ENCODE measurements at places on chromosomes 6 and 20. TPM values are rescaled to one million over a fixed set of nuclear protein-coding genes. Genes with fewer than 3 reads are reported as not detected.
A peak's percentile ranks its signal among the peaks of the same experiment; 100 is the strongest.

DNA sequence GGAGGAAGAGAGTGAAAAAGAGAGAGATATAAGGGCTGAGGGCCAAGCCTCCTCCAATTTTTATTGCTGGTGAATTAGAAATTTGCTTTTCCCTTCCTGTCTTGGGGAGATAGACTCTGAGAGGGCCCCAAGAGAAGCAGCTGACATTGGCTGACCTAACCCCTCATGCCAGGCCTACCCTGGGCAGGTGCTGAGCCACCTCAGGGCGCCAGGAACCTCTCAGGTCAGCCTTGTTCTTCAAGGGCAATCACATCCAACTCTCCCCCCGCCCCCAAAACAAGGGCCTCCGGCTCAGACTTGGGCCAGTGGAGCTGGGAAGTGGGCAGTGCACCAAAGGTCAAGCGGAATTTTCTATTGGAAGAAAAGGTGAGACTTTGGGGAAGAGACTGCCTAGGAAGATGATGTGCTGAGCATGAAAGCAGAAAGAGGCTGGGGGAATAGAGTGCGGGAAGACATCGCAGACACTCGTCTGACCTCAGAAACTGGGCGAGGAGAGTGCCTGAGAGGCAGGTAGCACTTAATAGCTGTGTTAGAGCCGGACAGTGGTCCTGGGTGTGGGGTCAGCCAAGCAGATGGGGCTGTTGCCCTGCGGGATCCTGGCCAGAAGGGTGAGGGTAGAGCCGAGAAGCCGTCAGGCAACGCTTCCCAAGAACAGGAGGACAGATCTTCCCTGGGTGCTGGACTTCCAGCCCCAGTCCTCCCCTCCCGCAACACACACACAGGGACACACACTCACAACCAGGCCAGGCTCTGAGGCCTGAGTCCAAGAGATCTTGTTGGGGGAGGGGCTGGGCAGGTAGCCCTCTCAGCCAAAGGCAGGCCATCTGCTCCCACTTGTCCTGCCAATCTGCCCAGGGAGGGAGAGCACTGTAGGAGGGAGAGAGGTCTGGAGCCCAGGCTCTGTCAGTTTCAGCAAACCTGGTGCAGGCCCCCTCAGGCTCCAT lies 3.7 kb upstream of the FASTKD5 start:
- peaks cover 15% of the 10 kb centered on the region for H3K4me1 ChIP-seq
- H3K27ac ChIP-seq = no peak overlapping the region
- DNase-seq = no peak
- no peak overlapping the region for H3K4me3 ChIP-seq
- peaks cover 7% of the 10 kb centered on the region for H3K27me3 ChIP-seq
- no peaks in the 10 kb centered on the region for H3K36me3 ChIP-seq

DNA sequence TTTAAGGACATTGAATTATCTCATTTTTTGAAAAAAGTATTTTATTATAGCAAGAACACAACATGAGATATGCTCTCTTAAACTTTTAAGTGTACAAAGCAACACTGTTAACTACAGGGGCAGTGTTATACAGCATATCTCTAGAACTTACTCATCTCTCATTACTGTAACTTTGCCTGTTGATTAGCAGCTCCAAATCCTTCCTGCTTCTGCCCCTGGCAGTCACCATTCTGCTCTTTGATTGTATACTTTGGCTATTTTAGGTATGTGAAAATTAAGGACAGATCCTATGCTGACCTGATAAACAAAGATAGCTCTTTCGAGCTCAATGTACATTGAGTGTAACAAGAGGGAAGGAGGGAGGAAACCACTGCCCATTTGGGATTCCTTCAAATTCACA lies 1349.8 kb upstream of the GJE1 start:
- no peak overlapping the region for H3K27ac ChIP-seq
- H3K4me1 ChIP-seq = no peaks in the 10 kb centered on the region
- no peaks in the 10 kb centered on the region for H3K36me3 ChIP-seq
- H3K4me3 ChIP-seq = no peak overlapping the region
- DNase-seq = no peak

DNA sequence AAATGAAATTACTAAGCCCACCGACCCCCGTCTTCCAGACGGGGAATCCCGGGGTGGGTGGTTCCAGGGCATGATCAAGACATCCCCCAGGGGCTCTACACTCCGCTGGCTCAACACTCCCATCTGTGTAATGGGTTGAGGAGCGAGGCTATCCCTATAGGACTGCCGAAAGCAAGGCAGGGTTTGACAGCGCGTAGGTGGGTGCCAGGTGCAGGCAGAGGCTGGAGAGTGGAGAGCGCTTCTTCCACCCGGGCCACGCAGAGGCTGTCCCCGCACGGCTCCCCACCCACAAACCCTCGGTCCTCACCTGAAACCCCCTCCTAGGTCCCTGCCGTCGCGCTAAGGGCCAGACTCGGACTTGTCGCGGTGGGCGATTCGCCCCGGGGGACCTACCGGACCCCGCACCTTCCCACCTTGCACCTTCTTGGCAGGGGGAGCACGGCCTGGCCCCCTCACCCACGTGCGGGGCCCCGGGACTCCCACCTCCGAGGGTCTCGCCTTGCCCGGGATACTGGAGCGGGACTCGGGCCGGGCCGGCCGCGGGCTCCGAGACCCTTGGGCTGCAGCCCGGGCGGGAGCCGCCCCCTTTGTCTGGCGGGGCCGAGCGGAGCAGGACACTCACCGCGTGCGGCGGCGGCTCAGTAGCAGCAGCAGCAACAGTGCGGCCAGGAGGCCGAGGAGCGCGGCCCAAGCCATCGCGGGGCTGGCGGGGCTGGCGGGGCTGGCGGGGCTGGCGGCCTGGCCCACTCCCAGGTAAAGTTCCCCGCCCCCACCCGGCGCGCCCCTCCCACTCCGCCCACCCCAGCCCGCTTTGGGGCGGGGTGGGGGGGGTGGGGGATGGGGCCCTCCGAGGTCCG lies at the start of gene PTGIS:
TSS of gene PTGIS (minus strand) at position 717 of the 857 bp plus-strand sequence. CDS start at position 696, 21 bp downstream.
- no peak within 1 kb of the TSS for H3K27ac ChIP-seq
- H3K36me3 ChIP-seq = no peaks in the 10 kb centered on the region
- peaks cover 34% of the 10 kb centered on the region for H3K27me3 ChIP-seq
- H3K4me3 ChIP-seq = no peak within 1 kb of the TSS
- no peak for DNase-seq

- H3K27me3 ChIP-seq = no peaks in the 10 kb centered on the region
- H3K36me3 ChIP-seq = no peaks in the 10 kb centered on the region
- no peak overlapping the region for H3K27ac ChIP-seq
- H3K4me1 ChIP-seq = no peaks in the 10 kb centered on the region
Measured at GRCh38 chr6:138339024-138339423, 38.7 kb upstream of the SMIM28 start.

DNA sequence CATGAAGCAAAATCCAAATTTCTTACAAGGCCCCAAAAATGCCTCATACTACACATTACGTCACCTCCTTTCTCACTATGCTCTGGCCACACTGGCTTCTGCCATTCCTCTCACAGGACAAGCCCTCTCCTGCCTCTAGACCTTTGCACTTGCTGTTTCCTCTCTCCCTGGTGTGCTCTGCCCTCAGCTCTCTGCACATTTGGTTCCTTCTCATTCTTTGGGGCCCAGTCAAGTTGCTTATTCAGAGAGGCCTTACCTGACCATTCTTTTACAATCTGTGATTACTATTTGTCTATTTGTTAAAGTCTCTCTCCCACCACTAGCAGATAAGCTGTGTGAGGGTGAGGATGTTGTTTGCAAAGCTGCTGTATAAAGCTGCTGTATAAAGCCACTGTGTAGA lies 15.4 kb upstream of the GSTA4 start:
- H3K4me1 ChIP-seq = no peaks in the 10 kb centered on the region
- DNase-seq = no peak
- H3K36me3 ChIP-seq = peaks cover 55% of the 10 kb centered on the region

DNA sequence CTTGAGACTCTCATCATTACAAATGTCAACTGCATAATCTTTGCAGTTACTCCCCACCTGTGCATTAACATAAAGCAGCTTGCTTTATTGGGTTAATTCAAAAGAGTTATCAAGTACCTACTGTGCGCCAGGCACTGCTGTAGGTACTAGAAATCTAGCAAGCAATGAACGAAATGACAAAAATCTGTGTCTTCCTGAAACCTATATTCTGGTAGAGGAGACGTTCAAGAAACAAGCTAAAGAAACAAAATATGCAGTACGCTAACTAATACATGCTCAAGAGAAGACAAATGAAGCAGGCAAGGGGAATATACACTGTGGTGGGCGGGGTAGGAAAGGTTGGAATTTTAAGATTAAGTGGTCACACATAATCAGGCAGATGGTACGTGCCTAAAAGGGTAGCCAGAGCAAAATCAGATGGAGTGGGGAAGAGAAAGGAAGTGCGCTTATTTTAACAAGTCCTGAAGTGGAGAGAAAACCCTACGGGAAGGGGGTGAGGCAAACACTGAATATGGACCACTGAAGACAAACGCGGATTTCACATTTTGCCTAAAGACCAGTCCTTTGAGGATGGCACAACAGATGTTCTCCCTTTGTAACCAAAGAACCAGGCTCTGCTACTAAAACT lies 1.2 kb downstream of the ELOVL2 start:
- no peak for DNase-seq
- no peak overlapping the region for H3K27ac ChIP-seq
- no peak overlapping the region for H3K4me3 ChIP-seq
- peaks cover 9% of the 10 kb centered on the region for H3K27me3 ChIP-seq
- H3K36me3 ChIP-seq = no peaks in the 10 kb centered on the region

GRCh38 chr6:168730931-168731716 lies 290.1 kb downstream of the SMOC2 start:
- no peak overlapping the region for H3K27ac ChIP-seq
- H3K27me3 ChIP-seq = no peaks in the 10 kb centered on the region
- DNase-seq = no peak
- H3K36me3 ChIP-seq = no peaks in the 10 kb centered on the region
- no peaks in the 10 kb centered on the region for H3K4me1 ChIP-seq
- H3K4me3 ChIP-seq = no peak overlapping the region

- no peak overlapping the region for H3K4me3 ChIP-seq
- H3K36me3 ChIP-seq = no peaks in the 10 kb centered on the region
- no peak overlapping the region for H3K27ac ChIP-seq
- peaks cover 7% of the 10 kb centered on the region for H3K4me1 ChIP-seq
- DNase-seq = no peak
- no peaks in the 10 kb centered on the region for H3K27me3 ChIP-seq
Measured at GRCh38 chr20:53321596-53321995, 272.0 kb downstream of the ZNF217 start.

DNA sequence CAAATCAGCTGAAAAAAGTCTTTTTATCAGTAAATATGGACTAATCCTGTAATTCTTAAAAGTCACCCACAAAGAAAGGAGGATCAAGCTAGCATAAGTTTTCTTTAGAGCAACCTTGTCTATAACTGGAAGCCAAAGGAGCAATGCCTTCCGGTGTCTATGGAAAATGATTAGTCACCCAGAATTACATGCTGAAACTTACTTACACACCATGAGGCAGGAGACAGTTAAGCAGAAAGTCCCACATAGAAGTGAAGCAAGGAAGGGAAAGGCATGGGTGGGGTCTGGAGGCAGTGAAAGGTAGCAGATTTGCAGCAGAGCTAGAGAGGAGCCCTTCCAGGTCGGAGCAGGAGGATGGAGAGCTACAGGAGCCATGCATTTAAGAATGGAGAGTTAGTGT lies 153.7 kb upstream of the RIPOR2 start:
- H3K27me3 ChIP-seq = no peaks in the 10 kb centered on the region
- H3K36me3 ChIP-seq = peaks cover 8% of the 10 kb centered on the region
- H3K4me1 ChIP-seq = peaks cover 31% of the 10 kb centered on the region
- no peak overlapping the region for H3K4me3 ChIP-seq
- no peak for DNase-seq
- no peak overlapping the region for H3K27ac ChIP-seq

DNA sequence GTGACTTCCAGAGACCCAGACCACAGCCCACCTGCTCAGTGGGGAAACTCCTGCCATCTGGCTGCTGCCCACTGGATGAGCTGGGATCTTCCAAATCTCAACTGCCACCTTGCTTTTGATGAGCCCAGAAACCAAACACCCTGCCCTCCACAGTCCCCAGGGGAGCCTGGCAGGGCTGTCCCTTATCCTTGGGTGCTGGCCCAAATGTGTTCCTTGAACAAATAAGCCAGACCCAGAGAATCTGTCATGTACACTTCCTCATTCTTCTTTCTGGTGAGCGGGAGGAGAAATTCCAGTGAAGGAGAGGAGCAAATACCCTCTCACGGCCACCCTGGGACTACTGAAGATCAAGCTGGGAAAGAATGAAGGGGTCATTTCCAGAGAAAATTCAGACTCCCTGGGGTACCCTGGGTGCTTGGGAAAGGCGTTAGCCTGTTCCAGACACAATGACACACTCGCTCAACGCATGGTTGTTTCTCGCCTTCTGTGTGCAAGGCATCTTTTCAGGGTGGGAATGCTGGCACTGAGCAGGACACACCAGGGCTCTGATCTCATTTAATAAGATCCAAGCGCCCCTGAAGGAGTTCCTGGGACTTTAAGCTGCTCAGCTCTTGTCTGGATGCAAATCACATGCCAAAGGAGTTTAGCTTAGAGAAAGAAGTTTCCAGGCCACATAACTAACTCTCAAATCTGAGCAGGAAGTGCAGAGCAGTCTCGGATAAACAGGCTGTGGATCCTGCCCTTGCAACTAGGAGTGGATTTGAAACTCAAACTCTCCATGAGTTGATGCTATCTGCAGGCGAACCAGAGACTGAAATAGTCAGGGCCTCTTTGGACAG lies 38.5 kb downstream of the PXDC1 start:
- H3K4me1 ChIP-seq = no peaks in the 10 kb centered on the region
- no peak overlapping the region for H3K4me3 ChIP-seq
- H3K36me3 ChIP-seq = no peaks in the 10 kb centered on the region
- no peak overlapping the region for H3K27ac ChIP-seq

DNA sequence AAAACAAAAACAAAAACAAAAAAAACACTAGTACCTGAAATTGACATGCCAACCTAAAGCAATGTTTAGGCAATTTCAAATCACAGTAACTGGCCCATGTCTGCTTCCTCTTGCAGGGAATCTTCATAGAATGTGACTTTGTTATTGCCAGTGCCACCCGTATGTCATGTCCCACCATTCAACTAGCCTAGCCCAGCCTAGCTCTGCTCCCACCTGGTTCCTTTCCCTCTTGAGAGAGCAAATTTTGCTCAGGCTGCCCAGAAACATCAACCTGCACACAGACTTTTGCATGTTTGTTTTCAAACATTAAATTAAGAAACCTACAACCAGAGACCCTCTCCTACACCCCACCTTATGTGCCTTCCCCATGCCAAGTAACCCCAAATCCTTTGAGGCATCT lies 124.8 kb upstream of the SLC2A12 start:
- H3K4me3 ChIP-seq = no peak overlapping the region
- peaks cover 9% of the 10 kb centered on the region for H3K36me3 ChIP-seq
- H3K4me1 ChIP-seq = peaks cover 43% of the 10 kb centered on the region
- peak overlapping the region; percentile 76 for H3K27ac ChIP-seq
- no peaks in the 10 kb centered on the region for H3K27me3 ChIP-seq

The MUC21 gene
- total RNA-seq = not detected

The DTD1 gene
- 15.9 TPM for total RNA-seq

The TMEM151B gene
- not detected for total RNA-seq

The GMPR gene
- total RNA-seq = not detected

The EDEM2 gene
- 27.2 TPM for total RNA-seq

The MARCKS gene
- total RNA-seq = 2.7 TPM

The ZNF341 gene
- 4.8 TPM for total RNA-seq

The SCUBE3 gene
- total RNA-seq = not detected

The LY6G6F gene
- total RNA-seq = not detected

The POPDC3 gene
- not detected for total RNA-seq

All from CD4-positive, alpha-beta memory T cell (primary cell).